Ammon's horn (tissue), 1 donor: ENCODE measurements at places on chromosomes 5 and 9.
A peak's percentile ranks its signal among the peaks of the same experiment; 100 is the strongest.

GRCh38 chr5:65173130-65173525 is 308.6 kb downstream of the ADAMTS6 start:
- DNase-seq = no peak

DNA sequence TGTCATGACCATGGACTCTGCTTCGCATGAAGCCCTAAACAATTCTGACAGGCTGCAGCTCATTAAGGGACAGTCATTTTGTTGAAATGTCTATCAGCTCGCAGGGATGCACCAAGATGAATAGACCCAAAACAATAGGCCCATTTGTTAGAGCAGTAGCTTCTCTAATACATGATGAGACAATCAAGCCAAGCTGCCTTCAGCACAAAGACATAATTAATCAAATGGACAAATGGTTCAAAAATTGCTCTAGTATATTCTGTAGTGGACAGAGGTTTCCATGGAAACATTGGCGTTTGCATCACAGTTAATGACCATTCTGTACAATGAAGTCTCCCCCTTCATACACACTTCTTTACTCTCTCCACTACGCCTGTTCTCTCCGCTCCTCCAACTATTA is 274.6 kb downstream of the ANXA1 start:
- peak; percentile 50 for DNase-seq

DNA sequence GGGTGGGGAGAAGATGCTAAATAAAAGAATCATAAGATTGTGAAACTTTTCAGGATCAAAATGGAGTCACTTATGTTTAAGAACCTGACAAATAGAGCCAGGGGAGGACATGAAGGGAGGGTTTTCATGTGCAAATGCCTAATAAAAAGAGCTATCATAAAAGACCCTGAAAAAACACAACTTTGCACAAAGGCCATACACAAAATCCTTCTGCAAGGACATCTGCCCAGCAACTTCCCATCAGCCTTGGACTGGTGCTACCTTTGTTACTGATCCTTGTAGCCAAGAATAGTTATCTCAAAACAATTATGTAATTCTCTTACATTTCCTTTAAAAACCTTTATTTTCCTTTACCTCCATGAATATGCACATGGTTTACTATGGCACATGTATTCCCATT is 63.0 kb downstream of the APBA1 start:
- DNase-seq = no peak

GRCh38 chr9:116541402-116541801 is 145.7 kb upstream of the TRIM32 start:
- no peak for DNase-seq

DNA sequence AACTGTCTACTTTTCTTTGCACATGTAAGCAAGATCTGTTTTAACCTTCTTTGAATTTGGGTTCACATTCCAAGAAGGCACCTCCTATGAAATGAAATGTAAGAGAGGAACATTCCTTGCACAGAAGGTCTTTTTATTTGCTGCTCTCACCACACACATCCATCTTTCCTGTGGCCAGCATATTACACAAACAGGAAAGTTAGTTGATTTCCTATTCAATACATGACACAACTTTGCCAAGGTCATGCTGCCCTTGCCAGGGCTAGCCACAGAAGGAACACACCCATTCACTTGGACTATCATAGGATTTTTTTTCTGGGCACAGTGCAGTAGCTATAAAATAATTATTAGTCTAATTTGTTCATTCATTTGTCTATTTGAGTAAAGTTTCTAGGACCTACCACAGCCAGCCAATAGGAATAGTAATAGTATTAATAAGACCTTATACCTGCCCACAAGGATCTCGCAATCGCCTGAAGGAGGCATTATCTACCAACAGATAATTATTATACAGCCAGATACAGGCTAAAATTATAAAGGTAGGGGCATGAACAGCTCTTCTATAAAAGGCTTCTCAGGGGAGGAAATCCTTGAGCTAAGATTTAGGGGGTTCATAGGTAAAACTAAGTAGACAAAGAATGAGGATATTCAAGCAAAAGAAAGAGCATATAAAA is 78.1 kb upstream of the NREP start:
- no peak for DNase-seq

- no peak for DNase-seq
Observed at GRCh38 chr9:114953046-114953445, 22.7 kb upstream of the TNFSF8 start.

GRCh38 chr5:33362915-33363314 is 77.8 kb upstream of the TARS1 start:
- DNase-seq = no peak

DNA sequence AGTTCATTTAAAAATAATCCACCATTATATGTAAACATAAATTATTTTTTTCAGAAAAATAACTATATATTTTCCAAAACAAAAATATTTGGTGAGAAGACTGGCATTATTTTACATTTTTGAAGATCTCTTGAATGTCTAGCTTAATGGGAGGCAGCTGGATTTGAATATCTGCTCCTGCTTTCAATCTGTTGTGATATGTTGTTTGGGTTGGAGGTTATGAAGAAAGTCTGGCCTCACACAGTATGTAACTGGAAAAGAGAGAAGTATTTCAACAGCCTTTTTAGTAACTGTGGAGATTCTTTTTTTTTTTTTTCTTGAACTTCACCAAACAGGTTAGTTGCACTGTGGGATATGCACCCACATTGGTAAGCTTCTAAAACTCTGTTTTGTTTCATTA is 84.7 kb upstream of the SLIT3 start:
- DNase-seq = no peak

DNA sequence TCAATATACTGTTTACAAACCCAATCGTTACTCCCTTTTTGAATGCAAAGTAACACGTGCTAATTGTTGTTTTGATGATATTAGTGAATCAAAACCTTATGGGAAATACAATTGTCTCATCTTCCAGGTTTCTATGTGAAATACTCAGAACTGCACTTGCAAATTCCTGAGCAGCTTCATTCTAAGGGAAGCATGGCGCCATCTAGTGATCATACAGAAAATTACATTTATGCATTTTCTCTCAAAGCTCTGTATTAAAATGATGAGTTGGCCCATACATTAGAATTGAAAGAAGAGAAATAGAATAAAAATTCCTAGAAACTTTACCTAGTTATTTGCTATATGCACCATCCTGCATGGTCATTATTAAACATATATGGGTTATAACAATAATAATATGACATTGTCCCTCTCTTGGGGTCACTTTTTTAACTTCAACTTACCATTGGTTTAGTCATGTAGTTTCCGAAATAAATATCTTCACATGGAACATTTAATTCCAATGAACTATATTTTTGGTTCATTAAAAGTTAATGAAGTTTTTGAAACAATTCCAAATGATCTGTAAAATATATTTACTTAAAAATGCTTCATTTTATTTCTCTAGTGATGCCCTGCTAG is 220.0 kb downstream of the PDE4D start:
- peak; percentile 56 for DNase-seq

- no peak for DNase-seq
Observed at GRCh38 chr5:644971-645370, 32.8 kb downstream of the CEP72 start.

- DNase-seq = no peak
Observed at GRCh38 chr9:3875361-3876132, 349.7 kb upstream of the RFX3 start.

- DNase-seq = no peak
Observed at GRCh38 chr9:77879437-77879943, 152.1 kb downstream of the GNAQ start.

- DNase-seq = no peak
Observed at GRCh38 chr9:123432331-123433236, 76.6 kb downstream of the CRB2 start.

DNA sequence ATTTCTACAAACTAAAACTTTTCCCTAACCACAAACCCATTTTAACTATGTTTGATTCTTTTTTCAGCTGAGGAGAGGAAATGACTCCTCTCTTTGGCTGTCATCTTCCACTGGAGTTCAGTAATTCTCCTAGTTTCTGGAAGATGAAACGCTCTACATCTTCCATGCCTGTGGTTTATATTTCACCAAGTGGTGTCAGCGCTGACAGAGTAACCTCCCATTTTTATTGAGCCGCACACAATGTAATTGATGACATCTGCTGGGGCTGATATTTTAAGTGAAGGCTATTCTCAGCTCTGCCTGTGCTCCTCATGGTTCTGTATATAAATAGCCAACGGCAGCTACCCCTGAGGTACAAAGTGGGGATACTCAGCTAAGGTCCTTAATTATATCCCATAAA is 234.6 kb downstream of the SPOCK1 start:
- no peak for DNase-seq

- DNase-seq = no peak
Observed at GRCh38 chr9:133873009-133873408, 119.1 kb downstream of the VAV2 start.

DNA sequence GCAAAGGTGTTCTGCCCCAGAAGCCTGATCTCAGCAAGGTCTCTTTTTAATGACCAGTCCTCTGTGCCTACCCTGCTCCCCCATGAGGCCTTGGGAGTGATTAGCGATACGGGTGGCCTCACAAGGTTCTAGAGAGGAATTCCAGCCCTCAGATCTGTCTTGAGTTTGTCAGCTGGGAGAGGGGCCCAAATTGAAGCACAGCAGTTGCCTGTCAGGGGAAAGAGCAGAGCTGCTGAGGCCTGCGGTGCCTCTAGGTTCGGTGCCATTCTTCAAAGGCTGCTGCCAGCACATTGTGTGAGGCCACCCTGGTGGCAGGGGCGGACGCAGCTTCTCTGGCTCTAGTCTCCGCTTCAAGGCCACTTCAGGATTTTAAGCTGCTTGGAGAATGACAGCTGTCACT is 85.7 kb upstream of the GRIA1 start:
- no peak for DNase-seq

GRCh38 chr9:107042606-107043005 is 179.6 kb downstream of the ZNF462 start:
- no peak for DNase-seq

GRCh38 chr5:132468656-132469379 is 21.8 kb downstream of the IRF1 start:
- DNase-seq = no peak

GRCh38 chr9:36301227-36301626 is 43.0 kb upstream of the GNE start:
- DNase-seq = no peak

DNA sequence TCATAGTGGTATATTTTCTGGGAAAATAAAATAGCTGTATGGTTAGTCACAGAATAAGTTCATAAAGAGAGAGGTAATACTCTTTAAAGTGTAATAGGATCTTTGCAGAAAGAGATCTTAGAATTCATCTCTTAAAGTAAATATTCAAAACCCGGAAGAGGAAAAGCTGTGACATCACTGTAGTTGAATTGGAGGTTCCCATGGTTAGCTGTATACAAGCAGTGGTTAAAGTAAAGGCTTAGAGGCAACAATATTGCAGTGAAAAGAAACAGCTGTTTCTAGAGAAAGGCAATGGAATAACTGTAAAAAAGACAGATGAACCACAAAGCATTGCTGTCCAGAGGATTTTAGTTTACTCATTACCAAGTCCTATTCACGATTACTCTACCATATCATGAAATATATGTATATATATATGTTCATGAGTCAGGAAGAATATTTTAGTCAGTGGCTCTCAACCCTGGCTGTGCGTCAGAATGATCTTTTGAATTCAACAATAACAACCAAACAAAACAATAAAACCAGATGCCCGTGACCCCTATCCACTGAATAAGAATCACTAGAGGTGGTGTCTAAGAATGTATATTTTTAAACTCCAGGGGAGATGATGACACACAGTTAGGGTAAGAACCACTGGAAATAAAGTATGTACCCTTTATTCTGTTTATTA is 4.7 kb downstream of the ERCC6L2 start:
- no peak for DNase-seq

DNA sequence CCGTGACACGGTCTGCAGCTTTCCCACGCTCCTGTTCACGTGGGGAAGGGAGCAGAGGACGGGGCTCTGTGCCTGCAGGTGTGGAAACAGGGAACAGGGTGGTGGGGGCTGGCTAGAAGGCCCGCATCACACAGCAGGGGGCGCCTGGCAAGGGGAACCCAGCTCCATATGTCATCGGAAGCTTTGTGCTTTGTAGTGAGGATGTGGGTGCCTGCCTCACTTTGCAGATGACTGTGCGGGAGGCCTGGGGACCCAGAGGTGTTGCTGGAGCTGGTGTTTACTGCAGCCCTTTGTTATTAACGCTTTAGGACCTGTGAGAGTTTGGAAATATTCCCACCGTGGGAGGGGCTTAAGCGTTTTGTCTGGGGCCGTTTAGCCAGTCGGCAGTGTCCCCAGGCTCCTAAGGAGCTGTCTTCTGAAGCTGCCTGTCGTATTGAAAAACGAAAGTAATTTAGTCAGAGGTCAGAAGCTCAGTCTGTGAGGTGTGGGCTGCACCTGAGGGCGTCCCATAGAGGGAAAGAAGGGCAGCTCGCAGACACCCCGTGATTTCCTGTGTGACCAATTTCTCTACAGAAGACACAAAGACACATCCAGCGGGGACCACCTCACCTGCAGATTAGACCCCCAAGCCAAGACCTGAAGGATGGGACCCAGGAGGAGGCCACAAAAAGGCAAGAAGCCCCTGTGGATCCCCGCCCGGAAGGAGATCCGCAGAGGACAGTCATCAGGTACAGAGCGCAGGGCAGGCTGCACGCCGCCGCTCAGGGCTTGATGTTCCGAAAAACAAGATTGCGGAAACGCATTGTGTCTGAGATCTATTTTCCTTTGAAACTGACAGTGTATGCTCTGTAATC is 9.1 kb downstream of the MAN1B1 start:
- DNase-seq = no peak

GRCh38 chr5:121681229-121681855 is 170.3 kb upstream of the FTMT start:
- DNase-seq = no peak

DNA sequence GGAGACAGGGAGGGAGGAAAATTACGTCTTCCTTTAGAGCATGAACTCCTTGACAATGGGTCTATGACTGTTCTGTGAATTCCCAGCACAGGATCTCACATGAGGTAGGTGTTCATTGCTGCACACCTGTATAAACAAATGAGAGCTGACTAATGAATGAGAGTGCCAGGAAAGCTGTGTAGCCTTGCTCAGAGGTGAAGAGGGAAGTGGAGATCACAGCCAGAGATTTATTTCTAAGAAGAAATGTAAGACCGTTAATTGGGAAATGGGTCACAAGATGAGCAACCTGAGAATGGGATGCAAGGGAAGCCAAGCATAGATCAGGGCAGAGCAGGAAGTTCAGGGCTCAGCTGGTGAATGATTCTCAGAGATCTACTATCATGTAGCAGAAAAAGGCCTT is 295.1 kb downstream of the CDK5RAP2 start:
- DNase-seq = no peak
